Tracheal epithelial cell (primary cell): ENCODE measurements at places on chromosomes 16 and 17. TPM values are rescaled to one million over a fixed set of nuclear protein-coding genes. Genes with fewer than 3 reads are reported as not detected.

KRT39 gene
- total RNA-seq, result not detected in 2 replicates

TMC5 gene
- 0.43 TPM in 1 of 2 replicates, not detected in the other for total RNA-seq

CX3CL1 gene
- total RNA-seq, result 2.4 TPM in 1 of 2 replicates, not detected in the other

ANKRD40CL gene
- total RNA-seq, result 0.48 TPM in 1 of 2 replicates, not detected in the other

SLFN11 gene
- 4.3 and 9.6 TPM in 2 replicates for total RNA-seq

USH1G gene
- total RNA-seq, result 1.3 and 1.9 TPM in 2 replicates

CCL16 gene
- not detected in 2 replicates for total RNA-seq

ARHGDIG gene
- 0.24 TPM in 1 of 2 replicates, not detected in the other for total RNA-seq

TMEM235 gene
- total RNA-seq, result not detected in 2 replicates

EMP2 gene
- total RNA-seq, result 15.7 and 37.7 TPM in 2 replicates

SPATA22 gene
- 0.24 TPM in 1 of 2 replicates, not detected in the other for total RNA-seq

MPDU1 gene
- total RNA-seq, result 92.1 and 93.3 TPM in 2 replicates

CCL18 gene
- not detected in 2 replicates for total RNA-seq

KRT32 gene
- total RNA-seq, result not detected in 2 replicates

PYY gene
- 2.1 TPM in 1 of 2 replicates, not detected in the other for total RNA-seq

SULT1A1 gene
- 6.0 and 14.7 TPM in 2 replicates for total RNA-seq

SEZ6L2 gene
- 5.3 and 8.7 TPM in 2 replicates for total RNA-seq

TLCD2 gene
- 4.7 and 6.0 TPM in 2 replicates for total RNA-seq

ALDH3A1 gene
- total RNA-seq, result 11.3 and 111 TPM in 2 replicates

GRB7 gene
- total RNA-seq, result 8.3 and 19.0 TPM in 2 replicates

PRSS27 gene
- total RNA-seq, result under 0.01 and 0.96 TPM in 2 replicates

GNG13 gene
- total RNA-seq, result not detected in 2 replicates

BIRC5 gene
- total RNA-seq, result 1.3 and 4.8 TPM in 2 replicates

EDC4 gene
- 37.9 and 48.0 TPM in 2 replicates for total RNA-seq

SCNN1G gene
- total RNA-seq, result under 0.01 and 0.85 TPM in 2 replicates

GPR139 gene
- total RNA-seq, result not detected in 2 replicates

CMTM1 gene
- total RNA-seq, result 1.7 TPM in 1 of 2 replicates, not detected in the other

UTS2R gene
- not detected in 2 replicates for total RNA-seq

FBXO39 gene
- total RNA-seq, result not detected in 2 replicates

JPH3 gene
- total RNA-seq, result not detected in 2 replicates

ADGRG3 gene
- under 0.01 TPM in 1 of 2 replicates, not detected in the other for total RNA-seq

TEX14 gene
- under 0.01 TPM in 1 of 2 replicates, not detected in the other for total RNA-seq

UBFD1 gene
- total RNA-seq, result 54.6 and 76.4 TPM in 2 replicates

PKMYT1 gene
- 0.43 and 1.9 TPM in 2 replicates for total RNA-seq

PERCC1 gene
- total RNA-seq, result not detected in 2 replicates

CPHXL2 gene
- not detected in 2 replicates for total RNA-seq

QPRT gene
- 0.21 and 54.5 TPM in 2 replicates for total RNA-seq

KRT14 gene
- 2,248 and 2,437 TPM in 2 replicates for total RNA-seq

TBC1D26 gene
- not detected in 2 replicates for total RNA-seq

TCAP gene
- total RNA-seq, result 0.21 TPM in 1 of 2 replicates, not detected in the other

CDRT15 gene
- total RNA-seq, result not detected in 2 replicates

CNTNAP1 gene
- total RNA-seq, result under 0.01 and 2.2 TPM in 2 replicates

DDX28 gene
- total RNA-seq, result 14.3 and 14.5 TPM in 2 replicates

OR4D1 gene
- total RNA-seq, result not detected in 2 replicates

FSCN2 gene
- under 0.01 and 1.9 TPM in 2 replicates for total RNA-seq

GDPD1 gene
- 1.9 and 2.1 TPM in 2 replicates for total RNA-seq
